ENCODE measurements at places on chromosomes 5 and 9.
A peak's percentile ranks its signal among the peaks of the same experiment; 100 is the strongest.

- no peak for DNase-seq
These were observed 760 bp downstream of the NPR3 start for GRCh38 chr5:32711681-32712480.

DNA sequence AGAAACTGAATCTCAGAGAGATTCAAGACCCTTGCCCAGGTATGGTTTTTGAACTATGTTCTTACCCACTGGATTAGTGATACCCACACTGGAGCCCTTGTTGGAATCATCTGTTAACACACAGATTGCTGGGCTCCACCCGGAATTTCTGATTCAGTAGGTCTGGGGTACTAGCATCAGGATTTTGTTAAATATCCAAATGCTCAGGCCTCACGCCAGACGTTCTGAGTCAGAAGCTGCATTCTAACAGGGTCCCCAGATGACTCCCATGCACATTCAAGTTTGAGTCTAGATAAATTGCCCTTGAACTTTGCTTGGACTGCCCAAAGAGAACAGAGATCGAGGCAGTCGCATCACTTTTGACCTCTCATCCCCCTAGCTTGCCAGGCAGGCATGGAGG, 182.0 kb upstream of the WWC1 start:
- DNase-seq, result no peak

DNA sequence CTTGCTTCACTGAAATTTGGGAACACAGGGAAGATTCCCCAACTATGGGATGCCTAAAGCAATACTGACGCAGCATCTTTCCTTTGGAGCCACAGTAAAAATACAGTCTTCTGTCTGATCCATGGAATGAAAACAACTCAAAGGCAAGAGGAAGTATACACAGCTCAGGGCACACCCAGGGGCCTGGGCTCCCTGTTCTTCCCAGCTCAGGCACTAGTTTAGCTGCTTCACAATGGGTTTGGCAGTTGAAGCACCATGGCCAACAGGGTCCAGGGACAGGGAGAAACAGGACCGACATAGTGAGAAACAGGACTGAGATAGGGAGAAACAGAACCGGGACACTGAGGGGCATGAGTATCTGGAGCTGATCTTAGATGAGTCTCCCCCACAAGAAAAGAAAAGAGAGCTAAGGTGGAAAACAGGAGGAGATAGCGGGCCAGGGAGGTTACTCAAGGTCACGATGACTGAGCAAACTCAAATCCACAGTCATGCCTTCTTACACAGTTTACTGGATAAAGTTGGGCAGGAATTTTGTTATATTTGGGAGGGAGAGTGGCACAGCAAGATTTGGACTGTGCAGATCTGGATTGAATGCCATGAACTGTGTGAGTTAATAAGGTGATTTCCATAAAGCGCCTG, 198.8 kb downstream of the SMARCA2 start:
- no peak for DNase-seq

DNA sequence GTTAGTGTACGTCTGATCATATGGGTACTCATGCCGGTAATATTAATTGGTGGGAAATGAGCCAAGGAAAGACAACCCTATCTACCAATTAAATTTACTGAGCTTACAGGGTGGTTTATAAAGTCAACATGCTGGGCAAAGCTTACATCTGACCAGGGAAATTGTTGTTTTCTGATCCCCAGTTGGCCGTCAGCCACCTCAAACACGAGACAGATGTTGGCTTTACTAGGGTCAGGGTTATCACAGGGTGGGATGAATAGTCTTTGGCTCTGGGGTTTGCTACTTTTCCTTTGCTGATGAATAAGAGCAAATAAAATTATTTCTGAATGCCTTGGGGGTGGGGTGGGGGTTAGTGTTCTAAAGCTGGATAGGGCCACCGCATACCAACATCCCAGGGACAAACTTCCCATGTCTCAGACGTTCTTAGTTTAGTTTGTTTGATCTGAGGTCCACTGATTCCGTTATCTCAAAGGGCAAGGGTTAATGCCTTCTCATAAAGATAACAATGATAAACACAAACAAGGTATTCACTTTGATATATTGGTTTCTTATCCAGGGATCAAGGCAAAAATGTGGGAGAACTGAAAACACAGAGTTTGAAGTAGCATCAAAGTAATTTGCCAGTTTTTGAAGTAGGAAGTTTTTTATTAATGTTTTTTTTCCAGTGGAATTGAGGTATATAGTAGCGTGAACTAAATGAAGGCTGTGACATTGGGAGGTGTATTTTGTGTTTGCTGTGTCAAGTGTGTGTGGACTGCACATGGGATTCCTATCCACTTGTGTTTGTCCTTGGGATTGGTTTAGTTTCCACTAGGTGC, 109.1 kb upstream of the RPS23 start:
- DNase-seq, result no peak

GRCh38 chr5:131610198-131611063, 24.6 kb downstream of the RAPGEF6 start:
- DNase-seq, result no peak

- no peak for DNase-seq
These were observed 7.2 kb upstream of the SNX30 start for GRCh38 chr9:112743216-112743836.

DNA sequence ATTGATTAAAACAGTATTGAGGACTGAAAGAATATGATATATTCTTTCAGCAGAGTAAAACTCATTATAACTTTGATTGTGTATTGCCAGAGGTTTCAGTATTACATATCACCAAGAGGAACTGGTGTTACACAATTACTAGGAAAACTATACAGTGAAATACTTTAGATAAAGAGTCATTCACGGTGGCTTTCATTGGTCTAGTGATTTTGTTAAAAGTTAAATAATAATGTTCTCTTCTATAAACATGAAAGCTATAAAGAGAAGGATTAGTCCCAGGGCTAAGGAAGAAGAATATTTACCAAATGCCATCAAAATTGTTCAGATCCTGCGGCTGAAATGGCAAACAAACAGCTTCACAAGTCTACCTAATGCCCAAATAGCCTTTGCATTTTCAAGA, 306.2 kb downstream of the SEMA5A start:
- DNase-seq, result no peak

- no peak for DNase-seq
These were observed 90.6 kb downstream of the LIFR start for GRCh38 chr5:38465702-38466423.

DNA sequence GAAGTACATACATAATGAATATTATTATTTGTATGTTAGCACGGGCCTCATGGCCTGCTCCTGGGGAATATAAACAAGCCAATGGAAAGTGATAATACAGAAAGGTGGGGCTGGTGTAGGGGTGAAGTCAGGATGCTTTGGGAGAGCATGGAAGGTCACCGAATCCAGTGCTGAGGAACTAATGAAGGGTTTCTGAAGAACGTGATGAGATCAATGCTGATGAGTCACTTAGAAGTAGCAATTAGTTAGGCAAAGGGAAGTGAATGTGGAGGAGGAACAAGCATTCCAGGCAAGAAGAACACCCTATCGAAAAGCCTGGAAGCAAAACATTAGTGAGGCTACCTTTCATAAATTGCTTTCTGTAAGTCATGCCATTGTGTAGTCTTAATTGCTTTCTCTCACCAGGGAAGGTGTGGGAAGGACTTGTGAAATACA, 2.1 kb downstream of the ANXA1 start:
- DNase-seq, result no peak

DNA sequence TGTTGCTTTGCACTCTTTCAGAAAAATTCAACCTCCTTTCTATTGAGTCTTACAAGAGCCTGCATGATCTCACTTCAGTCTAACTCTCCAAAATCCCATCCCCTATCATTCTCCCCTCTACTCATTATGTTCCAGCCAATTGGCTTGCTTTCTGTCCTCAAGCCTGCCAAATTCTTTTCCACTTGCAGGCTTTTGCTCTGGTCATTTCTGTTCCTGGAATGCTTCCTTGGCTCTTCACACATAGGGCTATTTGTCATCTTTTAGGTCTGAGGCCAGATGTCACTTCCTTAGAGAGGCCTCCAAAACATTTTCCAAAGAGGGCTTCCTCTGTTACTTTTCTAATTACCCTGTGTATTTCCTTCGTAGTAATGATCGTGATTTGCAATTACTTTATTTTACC, 11.8 kb upstream of the CHD1 start:
- DNase-seq, result no peak

- no peak for DNase-seq
These were observed 100.4 kb upstream of the ZNF618 start for GRCh38 chr9:113775749-113776148.

DNA sequence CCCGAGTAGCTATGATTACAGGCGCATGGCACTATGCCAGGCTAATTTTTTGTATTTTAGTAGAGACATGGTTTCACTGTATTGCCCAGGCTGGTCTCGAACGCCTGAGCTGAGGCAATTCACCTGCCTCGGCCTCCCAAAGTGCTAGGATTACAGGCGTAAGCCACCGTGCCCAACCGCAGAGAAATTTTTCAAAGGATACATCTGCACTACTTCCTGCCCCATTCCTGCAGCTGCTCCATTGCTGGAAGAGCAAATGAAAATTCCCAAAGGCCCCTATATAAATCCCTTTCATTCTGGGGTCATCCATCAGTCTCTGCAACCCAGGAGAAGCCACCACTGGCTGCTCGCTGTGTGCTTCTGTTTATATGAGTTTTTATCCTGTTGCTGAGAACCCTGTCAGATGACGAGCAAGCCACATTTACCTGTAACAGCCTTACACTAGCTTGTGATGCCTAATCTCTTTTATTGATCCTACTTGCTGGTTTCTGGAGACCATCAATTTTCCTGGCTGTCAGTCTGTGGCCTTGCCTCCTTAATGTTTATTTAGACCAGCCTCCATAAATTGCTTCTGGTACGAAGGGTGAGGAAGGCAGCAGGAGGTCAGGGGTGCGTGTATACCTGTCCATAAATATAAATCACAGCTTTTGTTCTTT, 925.3 kb downstream of the TLE4 start:
- DNase-seq, result no peak

- DNase-seq, result no peak
These were observed 16.6 kb downstream of the TMEM267 start for GRCh38 chr5:43467100-43467499.

DNA sequence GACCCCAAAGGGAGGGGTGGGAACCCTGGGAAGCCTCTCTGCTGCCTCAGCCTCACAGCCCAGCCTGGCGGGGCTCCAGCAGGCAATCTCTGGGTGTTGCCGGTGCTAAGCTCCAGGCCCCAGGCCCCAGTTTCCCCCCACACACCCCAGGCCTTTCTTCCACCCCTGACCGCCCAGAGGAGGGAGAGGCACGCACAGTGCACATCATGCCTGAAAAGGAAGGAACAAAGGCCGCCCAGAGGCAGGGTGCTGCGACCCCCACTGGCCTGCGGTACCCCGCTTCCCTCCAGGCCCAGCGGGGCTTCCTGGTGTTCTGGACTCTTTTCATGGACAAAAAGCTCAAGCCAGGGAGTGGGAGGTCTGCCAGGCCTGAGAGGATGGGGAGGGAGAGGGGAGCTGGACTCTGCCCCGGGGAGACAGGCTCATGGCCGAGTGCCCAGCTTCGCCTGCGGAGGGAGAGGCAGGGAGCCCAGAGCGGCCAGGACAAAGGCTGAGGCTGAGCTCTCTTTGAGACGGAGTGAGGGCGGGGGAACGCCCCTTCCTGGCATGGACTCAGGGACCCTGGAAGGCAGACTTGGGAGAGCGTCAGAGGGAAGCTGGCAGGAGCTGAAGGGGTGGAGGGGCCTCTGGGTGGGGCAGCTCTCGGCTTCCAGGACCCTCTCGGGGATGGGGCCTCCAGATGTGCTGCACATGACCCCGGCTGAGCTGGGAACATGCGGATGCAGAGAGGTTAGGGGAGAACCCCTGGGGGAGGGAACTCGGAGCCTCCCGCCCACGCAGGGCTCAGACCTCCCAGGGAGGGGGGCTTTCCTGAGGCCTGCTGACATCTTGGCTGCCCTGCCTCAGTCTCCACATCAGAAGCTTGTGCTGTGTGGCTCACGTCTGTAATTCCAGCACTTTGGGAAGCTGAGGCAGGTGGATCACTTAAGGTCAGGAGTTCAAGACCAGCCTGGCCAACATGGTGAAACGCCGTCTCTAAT, 1.8 kb upstream of the ENTPD2 start:
- DNase-seq, result no peak

- peak; percentile 60 for DNase-seq
These were observed 6.4 kb upstream of the ST6GALNAC6 start for GRCh38 chr9:127905788-127906191.

- DNase-seq, result no peak
These were observed 146.4 kb downstream of the SGCD start for GRCh38 chr5:156473269-156473908.

DNA sequence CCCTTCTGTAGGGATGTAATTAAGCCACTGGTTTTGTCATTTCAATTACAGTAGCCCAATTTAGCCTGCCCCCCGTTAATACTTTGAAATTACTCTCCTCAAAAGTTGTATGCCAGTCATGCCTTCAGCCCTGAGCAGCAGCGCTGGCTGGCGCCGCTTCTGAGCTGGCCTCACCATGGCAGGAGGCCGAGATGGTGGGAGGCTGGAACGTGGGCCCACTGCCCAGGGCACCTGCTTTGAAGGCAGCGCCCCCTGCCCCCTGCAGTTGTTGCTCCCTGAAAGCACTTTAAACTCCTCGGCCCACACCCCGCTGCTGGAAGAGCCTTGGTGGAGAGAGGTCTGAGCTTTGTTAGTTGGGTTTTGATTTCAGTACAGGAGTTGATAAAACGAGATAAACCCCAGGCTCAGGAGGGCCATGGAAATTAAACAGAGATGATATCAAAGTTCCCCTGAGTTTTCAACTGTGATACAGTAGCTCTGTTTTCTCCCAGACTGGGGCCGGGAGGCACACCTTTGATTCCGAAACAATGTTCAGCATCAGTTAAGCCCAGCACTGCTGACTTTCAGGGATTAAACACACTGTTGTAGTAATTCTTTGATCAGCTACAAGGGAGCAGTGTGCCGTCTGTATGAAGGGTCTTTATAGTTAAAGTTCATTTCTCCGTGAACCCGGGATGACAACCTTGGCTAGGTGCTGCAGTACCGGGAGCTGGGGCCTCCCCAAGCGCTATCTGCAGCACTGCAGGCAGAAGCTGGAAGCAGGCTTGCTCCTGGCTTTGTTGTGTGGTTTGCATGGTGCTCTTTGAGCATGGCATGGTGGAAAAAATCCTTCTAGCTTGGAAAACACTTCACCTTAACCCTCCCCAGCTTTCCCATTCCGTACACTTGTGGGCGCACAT, 9.5 kb downstream of the MVB12B start:
- DNase-seq, result no peak

DNA sequence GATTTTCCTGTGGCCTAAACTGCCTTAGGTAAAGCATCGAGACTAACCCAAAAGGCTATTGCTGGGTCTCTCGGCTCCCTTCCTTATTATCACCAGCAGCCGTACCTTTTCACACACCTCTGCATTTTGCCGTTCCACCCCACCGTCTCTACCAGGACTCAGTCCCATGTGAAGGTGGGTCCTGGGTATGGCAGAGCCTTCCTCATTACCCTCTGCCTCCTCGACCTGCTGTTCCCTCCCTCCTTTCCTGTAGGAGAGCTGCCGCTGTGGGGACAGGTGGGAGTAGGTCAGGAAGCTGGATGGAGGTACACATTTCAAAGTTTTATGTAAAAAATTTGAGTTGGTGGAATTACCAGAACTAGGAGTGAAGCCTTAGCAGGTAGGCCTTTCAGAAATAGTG, 1.8 kb downstream of the CCL28 start:
- DNase-seq, result no peak

GRCh38 chr9:104779334-104779733, 15.4 kb downstream of the NIPSNAP3B start:
- no peak for DNase-seq
